ENCODE measurements at places on chromosomes 16 and 17. TPM values are rescaled to one million over a fixed set of nuclear protein-coding genes. Genes with fewer than 3 reads are reported as not detected.

GRCh38 chr17:11535231-11535630 is 63.0 kb upstream of the DNAH9 start:
- no peak for DNase-seq

Gene FBXL19
- total RNA-seq, result 13.3 TPM

Gene ABCA10
- total RNA-seq, result 3.4 TPM

- no peak for DNase-seq
Measured at GRCh38 chr16:88558457-88559442, 11.5 kb upstream of the ZC3H18 start.

Gene JUP
- 1.8 TPM for total RNA-seq

Gene RNF40
- 161 TPM for total RNA-seq

Gene CSH1
- total RNA-seq, result not detected

DNA sequence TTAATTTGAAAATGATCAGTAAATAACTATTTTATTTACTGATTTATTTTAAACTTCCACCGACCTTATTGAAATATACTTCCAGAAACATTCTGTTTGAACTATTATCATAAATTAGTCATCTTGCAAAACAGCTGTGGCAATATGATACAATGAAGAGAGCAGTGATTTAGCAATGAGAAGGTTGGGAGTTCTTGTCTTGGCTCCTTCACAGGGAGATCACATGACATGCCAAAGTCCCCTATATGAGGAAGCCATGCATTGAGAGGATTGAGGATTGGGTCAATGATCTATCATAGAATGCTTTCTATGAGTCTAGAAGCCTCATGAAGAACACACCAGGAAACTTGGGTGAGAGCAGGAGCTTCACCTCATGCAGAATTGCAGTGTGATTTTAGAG is 222.7 kb downstream of the LGALS9B start:
- no peak for DNase-seq

Gene KRT17
- total RNA-seq, result not detected

GRCh38 chr16:31453255-31454204 is 5.8 kb upstream of the ARMC5 start:
- no peak for DNase-seq

- no peak for DNase-seq
Measured at GRCh38 chr16:66003201-66003600, 363.3 kb upstream of the CDH5 start.

DNA sequence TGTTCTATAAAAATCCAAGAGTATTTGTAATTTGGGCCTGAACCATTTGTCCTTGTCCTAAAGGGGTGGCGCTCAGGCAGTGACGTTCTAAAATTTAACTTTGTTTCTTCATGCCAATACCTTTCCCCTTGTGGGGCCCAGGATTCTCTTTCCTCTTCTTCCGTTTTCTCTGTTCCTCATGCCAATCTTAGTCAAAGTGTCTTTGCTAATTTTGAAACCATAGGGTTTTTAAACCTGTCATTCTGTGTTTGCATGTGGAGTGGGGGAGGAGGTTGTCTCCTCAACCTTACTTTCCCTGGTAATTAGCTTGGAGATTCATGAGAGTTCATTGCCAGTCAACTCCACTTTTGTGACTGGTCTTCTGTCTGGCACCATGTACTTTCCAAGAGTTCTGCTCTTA is 337.1 kb downstream of the MAF start:
- no peak for DNase-seq

DNA sequence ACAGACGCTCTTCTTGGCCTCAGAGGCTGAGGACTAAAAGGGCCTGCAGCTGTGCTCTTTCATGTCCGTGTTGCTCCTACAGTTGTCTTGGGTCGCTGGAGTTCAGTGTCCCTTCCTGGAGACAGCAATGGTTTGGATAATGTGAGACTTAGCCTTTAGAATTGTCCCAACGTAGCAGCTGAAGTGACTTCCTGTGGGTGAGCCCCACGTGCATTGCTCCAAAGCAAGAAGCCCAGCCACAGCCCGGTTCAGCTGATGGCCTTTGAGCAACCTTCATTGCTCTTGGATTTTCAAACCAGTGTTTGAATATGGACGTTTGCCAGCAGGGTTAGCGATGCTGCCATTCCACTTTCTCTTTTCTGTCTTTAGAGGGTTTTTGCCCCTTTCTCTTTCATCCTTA is 19.7 kb downstream of the TMEM11 start:
- DNase-seq, result no peak

- no peak for DNase-seq
Measured at GRCh38 chr17:66963909-66964771, at the start of gene CACNG4. TSS of gene CACNG4 (plus strand) at chr17:66964707. CDS start at chr17:66964912, 205 bp downstream.

Gene PYY
- not detected for total RNA-seq

Gene CCL4
- total RNA-seq, result 360 TPM

GRCh38 chr17:36527621-36528250 is 6.9 kb downstream of the MYO19 start:
- DNase-seq, result no peak

Data from natural killer cell (primary cell).